ENCODE measurements at places on chromosomes 5 and 9.

DNA sequence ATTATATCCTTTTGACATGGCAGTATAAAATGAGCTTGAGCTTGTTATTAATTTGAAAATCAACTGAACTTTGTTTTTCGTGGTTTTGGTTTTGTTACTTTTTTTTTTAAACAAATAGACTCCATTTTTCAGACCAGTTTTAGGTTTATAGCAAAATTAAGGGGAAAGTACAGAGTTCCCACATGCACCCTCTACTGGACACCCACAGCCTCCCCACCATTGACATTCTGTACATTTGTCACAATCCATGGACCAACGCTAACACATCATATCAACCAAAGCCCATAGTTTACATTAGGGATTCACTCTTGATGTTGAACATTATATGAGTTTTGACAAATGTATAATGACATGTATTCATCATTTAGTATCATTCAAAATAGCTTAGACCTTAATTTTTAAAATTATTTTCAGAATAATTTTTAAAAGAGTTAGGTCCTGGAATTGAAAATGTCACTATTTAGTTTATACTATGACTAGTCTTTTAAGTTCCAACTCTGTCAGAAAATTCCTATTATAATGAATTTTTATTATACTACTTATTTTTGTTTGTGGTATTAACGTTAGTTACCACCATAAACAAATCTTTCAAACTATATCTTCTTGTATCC lies 35.3 kb upstream of the JMY start:
- no peak for DNase-seq

GRCh38 chr5:80408484-80409366 lies 861 bp downstream of the ZFYVE16 start:
- DNase-seq: peak; percentile 32

GRCh38 chr9:20331095-20331685 lies 291.1 kb downstream of the MLLT3 start:
- no peak for DNase-seq

DNA sequence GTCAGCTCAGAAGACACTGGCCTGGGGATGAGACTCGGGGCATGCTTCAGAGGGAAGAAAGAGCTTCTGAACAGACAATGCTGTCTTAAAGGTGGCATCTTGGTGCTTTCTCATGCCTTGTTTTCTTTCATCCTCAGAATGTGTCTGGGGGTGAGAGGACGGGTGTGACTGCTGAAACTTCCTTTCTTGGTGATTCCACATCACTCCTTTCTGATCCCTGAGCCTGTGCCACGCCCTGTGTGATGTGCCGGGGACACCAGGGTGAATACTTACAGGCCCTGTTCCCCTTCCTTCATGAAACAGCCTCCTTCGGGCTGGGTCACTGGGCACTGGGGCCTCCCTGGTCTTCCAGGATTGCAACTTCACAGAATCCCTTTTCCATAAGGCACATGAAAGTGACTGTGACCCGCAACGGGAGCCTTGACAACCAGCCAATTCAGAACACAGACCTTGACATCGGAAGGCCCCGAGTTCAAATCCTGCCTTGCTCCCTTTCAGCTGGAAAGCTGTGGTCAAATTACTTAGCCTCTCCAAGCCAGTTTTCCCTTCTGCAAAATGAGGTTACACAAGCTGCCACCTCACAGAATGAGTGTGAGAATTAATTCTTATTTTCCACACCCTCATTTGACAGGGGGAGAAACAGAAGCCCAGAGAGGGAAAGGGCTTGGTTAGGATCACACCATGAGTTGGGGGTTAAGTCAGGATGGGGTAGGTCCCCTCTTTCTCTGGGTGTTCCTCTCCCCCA lies 44.1 kb upstream of the IL17B start:
- no peak for DNase-seq

GRCh38 chr9:124749781-124750180 lies 21.3 kb downstream of the NR6A1 start:
- no peak for DNase-seq

DNA sequence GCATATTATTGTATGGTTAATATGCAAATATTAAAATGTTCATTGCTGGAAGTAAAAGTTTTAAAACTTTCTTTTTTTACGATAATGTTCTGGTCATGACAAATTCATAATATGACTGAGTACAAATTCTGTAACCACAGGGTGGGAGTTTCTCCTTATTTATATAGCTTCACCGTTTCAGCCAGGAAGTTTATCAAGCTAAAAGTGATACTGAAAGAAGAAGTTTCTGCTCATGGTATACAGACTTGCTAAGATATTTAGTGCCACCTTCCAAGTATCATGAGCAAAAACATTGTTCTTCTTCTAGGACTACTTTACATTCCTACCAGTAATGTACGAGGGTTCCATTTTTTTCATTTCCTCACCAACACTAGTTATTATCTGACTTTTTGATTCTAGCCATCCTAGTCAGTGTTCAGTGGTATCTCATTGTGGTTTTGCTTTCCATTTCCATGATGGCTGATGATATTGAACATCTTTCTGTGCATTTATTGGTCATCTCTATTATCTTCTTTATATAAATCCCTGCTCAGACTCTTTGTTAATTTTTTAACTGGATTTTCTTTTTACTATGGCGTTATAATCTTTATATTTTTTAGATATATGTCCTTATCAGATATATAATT lies 94.2 kb upstream of the PRRC1 start:
- DNase-seq: no peak

DNA sequence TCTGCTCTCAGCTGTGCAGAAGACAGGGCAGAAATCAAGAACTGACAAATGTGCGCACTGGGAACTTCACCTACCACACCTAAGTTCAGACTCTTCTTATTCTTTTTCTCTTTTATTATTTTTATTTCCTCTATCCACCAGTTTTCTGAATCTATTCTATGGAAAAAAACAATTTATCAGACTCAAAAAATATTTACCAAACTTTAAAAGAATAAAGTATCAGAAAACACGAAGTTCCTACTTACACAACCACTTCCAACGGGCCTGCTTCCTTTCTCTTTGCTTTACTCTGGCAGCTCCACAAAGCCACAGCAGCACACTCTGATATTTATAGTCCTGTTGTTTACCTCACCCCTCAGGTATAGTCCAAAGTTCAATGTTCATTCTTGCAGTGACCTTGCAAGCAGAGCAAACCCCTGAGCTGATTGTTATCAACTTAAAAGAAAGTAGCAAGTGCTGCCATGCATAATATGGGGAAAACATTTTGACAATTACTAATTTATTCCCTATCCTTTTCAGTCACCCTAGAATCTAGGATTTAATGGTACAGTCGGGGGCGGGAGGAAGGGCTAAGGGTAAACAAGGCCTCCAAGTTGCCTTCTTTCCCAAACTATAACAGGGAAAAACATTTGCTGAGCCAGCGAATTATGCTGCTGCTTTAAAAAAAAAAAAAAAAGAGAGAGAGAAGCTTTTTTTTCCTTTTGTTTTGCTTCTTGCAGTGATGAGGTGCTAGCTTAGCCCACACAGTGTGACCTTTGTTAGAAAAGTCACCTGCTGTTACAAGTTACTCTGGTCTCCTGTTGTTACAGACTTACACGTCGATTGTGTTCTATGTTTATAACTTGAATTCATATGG lies at the start of gene SELENOP:
Gene SELENOP, minus strand, starts transcription at position 302 of the 856 bp plus-strand sequence. CDS start 3,539 bp downstream, outside the sequence.
- DNase-seq: no peak

GRCh38 chr5:59833448-59833847 lies 60.1 kb downstream of the PDE4D start:
- DNase-seq: no peak

GRCh38 chr5:166982226-166982625 lies 1309.2 kb upstream of the WWC1 start:
- DNase-seq: no peak

GRCh38 chr5:54722846-54723433 lies 205.4 kb downstream of the SNX18 start:
- no peak for DNase-seq

GRCh38 chr5:82622205-82622604 lies 344.1 kb upstream of the RPS23 start:
- DNase-seq: no peak

- DNase-seq: no peak
Measured at GRCh38 chr9:92494856-92495255, 12.6 kb upstream of the ASPN start.

DNA sequence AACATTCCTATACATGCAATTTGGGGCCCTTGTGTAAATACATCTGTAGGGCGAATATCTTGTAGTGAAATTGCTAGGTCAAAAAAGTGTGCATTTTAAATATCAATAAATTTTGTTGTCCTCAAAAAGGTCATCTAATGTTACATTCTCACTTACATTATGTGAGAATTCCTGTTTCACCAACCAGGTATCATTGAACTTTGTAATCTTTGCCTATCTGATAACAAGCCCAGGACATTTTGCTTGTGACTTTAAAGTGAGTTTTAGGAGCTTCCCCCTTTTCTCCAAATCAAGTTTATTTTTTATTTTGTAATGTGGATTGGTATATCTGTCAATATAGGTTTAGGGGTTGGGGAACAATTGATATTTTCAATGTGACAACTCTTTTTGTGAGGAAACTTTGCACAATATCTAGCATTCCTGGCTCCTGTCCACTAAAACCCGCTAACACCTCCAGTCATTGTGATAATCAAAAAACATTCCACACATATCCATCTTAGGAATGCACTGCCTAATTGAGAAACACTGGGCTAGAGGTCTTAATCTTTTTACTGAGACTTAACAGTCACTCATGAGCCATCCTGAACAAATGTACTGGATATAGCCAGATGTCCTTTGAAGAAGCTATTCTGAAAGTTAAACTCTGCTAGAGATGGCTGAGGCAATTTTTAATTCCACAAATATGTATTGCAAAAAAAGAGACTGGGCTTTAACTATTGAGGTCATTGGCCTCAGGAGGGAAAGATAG lies 72.5 kb upstream of the SLC1A1 start:
- no peak for DNase-seq

GRCh38 chr5:168808051-168808616 lies 229.0 kb upstream of the PANK3 start:
- DNase-seq: no peak

DNA sequence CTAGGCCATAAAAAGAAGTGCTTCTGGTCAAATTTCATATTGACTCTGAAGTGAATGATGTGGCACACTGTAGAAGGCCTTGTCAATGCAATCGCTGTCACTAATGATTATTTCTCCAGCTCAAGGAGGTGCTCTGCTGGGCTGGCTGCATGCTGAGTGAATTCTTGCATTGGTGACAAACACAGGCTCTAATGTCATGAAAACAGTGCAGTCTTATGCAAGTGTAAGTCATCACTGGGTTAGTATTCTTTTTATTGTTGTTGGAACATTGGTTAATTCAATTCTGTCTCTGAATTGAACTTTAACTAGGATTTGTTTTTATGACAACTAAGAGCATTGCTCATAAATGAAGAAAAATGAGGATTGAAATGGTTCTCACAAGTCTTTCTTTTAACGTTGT lies 57.3 kb upstream of the CD180 start:
- DNase-seq: no peak

DNA sequence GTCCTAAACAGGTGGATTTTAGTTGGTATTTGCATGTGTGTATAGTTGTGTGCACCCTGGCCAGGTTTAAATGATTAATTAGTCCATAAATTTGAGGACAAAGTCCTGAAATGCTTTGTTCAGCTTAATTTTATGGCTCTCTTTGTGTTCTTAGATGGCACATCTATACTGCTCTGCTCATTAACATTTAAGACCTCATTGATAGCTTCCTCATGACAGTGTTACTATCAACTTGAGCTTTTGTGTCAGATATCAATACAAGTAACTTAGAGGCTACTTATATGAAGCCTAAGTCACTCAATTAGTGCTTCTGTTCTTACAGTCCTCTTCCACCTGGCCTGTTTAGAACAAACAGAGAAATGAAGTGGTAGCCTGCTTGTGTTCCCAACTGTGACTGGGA lies 240.9 kb downstream of the TRPM3 start:
- DNase-seq: no peak

DNA sequence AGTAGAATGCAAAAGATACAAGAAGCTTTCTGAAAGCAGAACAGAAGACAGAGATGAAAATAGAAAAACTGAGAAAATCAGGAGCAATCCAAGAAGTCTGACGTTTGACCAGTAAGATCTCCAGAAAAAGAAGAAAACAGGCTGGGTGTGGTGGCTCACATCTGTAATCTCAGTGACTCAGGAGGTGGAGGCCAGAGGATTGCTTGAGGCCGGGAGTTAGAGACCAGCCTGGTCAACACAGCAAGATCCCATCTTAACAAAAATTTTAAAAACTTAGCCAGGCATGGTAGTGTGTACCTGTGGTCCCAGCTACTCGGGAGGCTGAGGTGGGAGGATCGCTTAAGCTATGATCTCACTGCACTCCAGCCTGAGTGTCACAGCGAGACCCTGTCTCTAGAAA lies 15.9 kb downstream of the RETREG1 start:
- no peak for DNase-seq

GRCh38 chr5:73139485-73139884 lies 19.1 kb downstream of the TMEM171 start:
- DNase-seq: no peak

DNA sequence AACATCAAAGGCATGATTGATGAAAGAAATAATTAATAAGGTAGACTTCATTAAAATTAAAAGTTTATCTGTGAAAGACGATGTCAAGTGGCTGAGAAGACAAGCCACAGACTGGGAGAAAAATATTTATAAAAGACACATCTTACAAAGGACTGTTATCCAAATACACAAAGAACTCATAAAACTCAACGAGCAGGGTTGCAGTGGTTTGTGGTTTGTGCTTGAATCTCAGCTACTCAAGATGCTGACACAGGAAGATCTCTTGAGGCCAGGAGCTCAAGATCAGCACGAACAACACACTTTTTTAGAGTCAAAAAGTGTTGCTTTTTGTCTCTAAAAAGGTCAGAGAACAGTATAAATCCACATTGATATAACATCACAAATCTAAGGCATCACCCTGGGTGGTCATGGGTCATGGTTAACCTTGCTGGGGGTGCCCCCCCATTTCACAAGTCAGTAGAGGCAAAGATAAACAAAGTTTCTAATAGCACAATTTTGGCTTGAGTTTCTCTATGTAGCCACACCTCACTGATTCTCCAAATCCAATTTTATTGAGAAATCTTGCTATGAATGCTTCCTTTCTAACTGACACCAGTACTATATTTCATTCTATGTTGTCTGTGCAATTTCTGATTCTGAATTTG lies 342.9 kb upstream of the RPS23 start:
- no peak for DNase-seq

GRCh38 chr5:172616730-172617129 lies 24.3 kb upstream of the NEURL1B start:
- no peak for DNase-seq

DNA sequence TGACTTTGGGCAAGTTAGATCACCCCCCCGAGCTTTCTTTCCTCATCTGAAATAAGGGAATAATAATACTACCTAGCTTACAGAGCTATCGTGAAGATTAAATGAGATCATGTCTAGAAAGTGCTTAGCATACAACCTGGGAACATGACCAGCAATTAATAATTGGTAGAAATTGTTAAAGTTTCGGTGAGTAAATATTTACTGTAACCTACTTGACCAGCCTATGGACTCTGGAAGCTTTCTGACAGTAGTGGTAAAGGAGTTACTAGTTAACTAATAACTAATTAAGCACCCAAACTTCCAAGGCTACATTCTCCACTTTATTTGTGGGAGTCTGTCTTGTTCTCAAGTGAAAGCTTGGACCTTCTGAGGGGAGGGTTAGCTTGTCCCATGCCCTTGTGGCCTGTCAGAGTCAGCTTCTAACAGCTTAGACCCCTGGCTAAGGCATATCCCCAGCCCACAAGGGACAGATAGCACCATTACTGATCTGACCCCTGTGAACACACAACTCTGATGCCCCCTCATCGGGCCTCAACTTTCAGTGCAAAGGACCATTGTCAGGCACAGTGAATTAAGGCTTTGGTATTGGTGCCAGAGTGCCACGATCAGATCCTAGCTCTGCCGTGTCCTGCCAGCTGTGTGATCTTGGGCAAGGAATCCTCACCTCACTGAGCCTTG lies 58.7 kb upstream of the SAP30L start:
- no peak for DNase-seq
